ENCODE measurements at places on chromosomes 4 and X.

- H3K27ac ChIP-seq = no peak overlapping the region
- no peak for DNase-seq
- H3K36me3 ChIP-seq = no peaks in the 10 kb centered on the region
- peaks cover under 1% of the 10 kb centered on the region for H3K4me1 ChIP-seq
- H3K4me3 ChIP-seq = no peak overlapping the region
- H3K27me3 ChIP-seq = no peaks in the 10 kb centered on the region
Observed at GRCh38 chr4:87530868-87531267, 1.7 kb upstream of the SPARCL1 start.

GRCh38 chr4:151692821-151693673 lies 67.8 kb downstream of the GATB start:
- H3K27me3 ChIP-seq = no peaks in the 10 kb centered on the region
- no peak overlapping the region for H3K4me3 ChIP-seq
- H3K36me3 ChIP-seq = peaks cover 7% of the 10 kb centered on the region
- DNase-seq = no peak
- no peaks in the 10 kb centered on the region for H3K4me1 ChIP-seq
- H3K27ac ChIP-seq = no peak overlapping the region

DNA sequence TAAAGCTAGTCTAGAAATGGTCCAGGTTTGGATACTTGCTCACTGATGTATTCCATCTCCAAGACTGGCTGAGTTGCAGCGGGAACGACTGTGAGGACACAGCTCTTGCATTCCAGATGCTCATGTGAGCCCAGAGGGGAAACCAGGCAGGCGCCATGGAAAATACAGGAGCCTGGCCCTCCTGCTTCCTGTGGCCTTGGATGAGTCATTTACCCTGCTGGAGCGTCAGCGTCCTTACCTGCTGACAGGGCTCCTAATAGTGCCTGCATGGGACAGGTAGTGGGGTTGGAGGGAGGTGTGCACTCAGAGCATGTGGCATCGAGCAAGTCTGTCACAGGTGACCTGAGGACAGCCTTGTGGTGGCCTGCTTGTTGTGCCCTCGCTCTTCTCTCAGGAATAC lies 69.4 kb downstream of the NSG1 start:
- peaks cover 57% of the 10 kb centered on the region for H3K36me3 ChIP-seq
- no peaks in the 10 kb centered on the region for H3K4me1 ChIP-seq
- no peak overlapping the region for H3K27ac ChIP-seq

DNA sequence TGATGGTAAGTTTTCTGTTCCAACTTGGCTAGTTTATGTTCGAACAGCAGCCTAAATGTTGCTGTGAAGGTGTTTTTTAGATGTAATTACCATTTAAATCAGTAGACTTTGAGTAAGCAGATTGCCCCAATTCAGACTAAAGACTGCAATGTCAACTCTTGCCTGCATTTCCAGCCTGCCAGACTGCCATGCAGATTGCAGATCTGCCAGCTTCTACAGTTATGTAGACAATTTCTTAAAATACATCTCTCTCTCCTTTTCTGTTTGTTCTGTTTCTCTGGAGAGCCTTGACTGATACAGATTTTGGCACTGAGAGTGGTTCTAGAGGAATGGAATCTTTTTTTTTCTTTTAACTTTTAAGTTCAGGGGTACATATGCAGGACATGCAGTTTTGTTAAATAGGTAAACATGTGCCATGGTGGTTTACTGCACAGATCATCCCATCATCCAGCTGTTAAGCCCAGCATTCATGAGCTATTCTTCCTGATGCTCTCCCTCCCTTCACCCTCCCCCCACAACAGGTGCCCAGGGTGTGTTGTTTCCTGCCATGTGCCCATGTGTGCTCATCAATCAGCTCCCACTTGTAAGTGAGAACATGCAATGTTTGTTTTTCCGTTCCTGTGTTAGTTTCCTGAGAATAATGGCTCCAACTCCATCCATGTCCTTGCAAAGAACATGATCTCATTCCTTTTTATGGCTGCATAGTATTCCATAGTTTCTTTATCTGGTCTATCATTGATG lies 227.8 kb downstream of the CPE start:
- no peak overlapping the region for H3K27ac ChIP-seq
- no peaks in the 10 kb centered on the region for H3K4me1 ChIP-seq
- H3K36me3 ChIP-seq = no peaks in the 10 kb centered on the region
- no peak overlapping the region for H3K4me3 ChIP-seq
- DNase-seq = no peak

GRCh38 chr4:34814266-34814665 lies 1430.0 kb downstream of the ARAP2 start:
- no peak overlapping the region for H3K4me3 ChIP-seq
- no peak for DNase-seq
- no peaks in the 10 kb centered on the region for H3K36me3 ChIP-seq
- no peak overlapping the region for H3K27ac ChIP-seq
- no peaks in the 10 kb centered on the region for H3K27me3 ChIP-seq
- no peaks in the 10 kb centered on the region for H3K4me1 ChIP-seq

GRCh38 chrX:43218198-43218597 lies 437.9 kb upstream of the MAOA start:
- no peak for DNase-seq
- H3K4me3 ChIP-seq = no peak overlapping the region
- H3K4me1 ChIP-seq = no peaks in the 10 kb centered on the region
- H3K27ac ChIP-seq = no peak overlapping the region
- no peaks in the 10 kb centered on the region for H3K36me3 ChIP-seq
- no peaks in the 10 kb centered on the region for H3K27me3 ChIP-seq

- H3K27me3 ChIP-seq = no peaks in the 10 kb centered on the region
- H3K4me3 ChIP-seq = no peak overlapping the region
- H3K27ac ChIP-seq = no peak overlapping the region
- no peak for DNase-seq
Observed at GRCh38 chr4:86432559-86433134, 72.8 kb upstream of the MAPK10 start.
